ENCODE measurements at places on chromosomes 11 and 22. TPM values are rescaled to one million over a fixed set of nuclear protein-coding genes. Genes with fewer than 3 reads are reported as not detected.

GRCh38 chr11:104352036-104352435, 188.1 kb upstream of the PDGFD start:
- no peak for DNase-seq

- no peak for DNase-seq
These were observed 90.0 kb upstream of the PRR5 start for GRCh38 chr22:44611880-44612496.

Gene TEX12
- 0.27 TPM for polyA plus RNA-seq

GRCh38 chr11:91446267-91446666, 778.4 kb upstream of the FAT3 start:
- DNase-seq: no peak

GRCh38 chr11:122210367-122210997, 94.5 kb upstream of the BLID start:
- peak; percentile 52 for DNase-seq
